ENCODE measurements at places on chromosomes 4 and X. TPM values are rescaled to one million over a fixed set of nuclear protein-coding genes. Genes with fewer than 3 reads are reported as not detected.

The MPP1 gene
- 37.4 TPM for total RNA-seq

The STK32B gene
- 0.56 TPM for total RNA-seq

The ARHGAP10 gene
- 54.1 TPM for total RNA-seq

The MSANTD1 gene
- total RNA-seq: 0.33 TPM

DNA sequence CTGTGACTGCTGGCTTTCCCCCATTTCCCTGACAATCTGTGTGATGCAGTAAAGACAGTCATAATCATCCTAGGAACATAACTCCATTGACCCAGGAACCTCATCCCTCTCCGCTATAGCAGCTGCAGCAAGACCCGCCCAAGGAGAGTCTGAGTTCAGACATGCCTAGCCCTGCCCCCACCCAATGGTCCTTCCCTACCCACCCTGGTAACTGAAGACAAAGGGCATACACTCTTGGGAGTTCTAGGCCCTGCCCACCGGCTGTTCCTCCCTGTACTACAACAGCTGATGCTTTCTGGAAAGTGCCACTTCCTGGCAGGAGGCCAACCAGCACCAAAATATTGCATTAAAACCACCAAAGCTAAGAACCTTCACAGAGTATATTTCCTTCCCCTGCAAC is 1035.6 kb downstream of the C4orf33 start:
- DNase-seq: no peak

DNA sequence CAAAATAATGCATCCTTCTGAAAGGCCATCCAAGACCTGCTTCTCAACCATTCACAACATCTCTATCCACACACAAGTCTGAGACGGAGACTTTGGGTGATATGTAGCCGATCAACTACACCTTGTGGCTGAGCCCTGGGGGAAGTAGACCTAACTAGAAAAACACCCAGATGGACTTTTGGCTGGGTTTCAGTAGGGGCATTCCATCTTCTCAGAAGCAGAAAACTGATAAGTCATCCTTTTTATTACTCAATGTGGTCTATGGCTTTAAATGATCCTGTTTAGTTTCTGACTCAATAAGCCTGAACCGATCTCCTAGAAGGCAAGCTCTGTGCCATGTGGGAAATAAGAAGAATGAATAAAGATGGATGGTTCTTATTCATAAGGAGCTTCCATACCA is 82.5 kb upstream of the AFF2 start:
- DNase-seq: no peak

DNA sequence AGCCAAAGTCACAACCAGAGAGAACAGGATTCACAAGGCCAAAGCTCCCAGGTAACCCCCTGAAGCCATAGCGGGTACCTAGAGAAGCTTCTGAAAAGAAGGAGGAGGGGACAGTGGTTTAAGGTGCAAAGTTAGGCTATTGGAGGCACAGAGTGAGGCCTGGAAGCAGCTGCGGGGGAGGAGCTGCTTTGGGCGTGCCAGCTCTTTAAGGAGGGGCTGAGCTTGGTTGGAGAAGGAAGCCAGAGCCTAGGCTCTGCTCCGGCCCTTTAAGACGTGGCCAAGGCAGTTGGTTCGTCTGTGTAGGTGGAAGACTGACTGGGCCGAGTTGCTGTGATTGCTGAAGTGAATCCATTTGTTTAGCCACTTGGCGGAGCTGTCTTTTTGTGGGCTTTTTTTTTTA is 1.5 kb downstream of the KLF8 start:
- DNase-seq: peak; percentile 61

DNA sequence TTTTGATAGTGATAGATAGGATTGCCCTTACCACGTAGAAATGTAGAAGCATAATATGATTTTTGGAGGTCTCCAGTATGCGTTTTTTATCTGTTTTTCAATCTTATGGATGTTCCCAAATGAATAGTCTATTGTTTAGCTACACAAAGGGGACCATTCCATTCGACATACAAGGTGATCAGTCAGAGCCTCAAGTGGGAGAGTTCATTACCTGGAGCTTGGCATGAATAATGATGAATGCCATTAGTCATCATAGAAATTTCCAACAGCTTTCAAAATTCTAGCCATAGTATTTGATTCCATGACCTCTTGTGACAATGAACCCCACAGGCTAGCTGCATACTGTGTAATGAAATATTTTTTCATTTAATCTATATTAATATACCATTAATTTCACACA is 123.6 kb downstream of the PDHA2 start:
- no peak for DNase-seq

GRCh38 chrX:8731559-8732395 is at the start of gene ANOS1:
Gene ANOS1, minus strand, starts transcription at chrX:8732137. Its CDS starts 101 bp downstream, at chrX:8732036.
- DNase-seq: peak; percentile 91

DNA sequence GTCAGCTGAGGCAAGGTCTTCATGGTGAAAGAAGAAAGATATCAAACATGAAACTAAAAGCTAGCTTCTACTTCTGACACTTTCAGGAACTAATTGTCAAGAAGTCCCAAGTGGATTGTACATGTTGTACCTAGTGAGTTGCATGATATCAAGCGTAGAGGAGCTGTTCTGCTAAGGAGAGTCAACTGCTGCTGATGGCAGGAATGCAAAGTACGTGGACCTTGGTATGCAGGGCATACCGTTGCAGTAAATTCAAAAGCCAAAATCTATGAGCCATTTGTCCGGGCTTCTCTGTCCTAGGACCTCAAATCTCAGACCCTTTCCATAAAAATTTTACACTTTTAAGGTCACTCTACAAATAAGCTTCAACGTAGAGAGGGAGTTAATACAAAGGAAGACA is 446.2 kb downstream of the KCTD8 start:
- DNase-seq: no peak

DNA sequence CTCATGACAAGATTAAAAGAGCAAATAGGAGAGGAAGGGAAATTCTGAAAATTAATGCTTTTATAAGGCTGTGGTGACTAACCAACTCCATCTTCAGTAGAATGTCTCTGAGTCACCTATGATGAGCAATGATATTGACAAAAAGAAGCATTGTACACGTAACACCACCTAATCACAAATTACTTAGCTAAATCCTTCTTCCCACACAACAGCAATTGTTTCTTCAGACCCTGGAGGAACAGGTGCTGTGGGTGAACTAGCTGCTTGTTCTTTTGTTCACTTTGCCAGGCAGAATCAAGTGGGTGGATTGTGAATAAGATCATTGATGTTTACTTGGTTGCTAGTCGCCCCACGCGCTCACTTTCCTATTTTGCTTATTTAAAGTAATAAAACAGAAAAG is 315.5 kb downstream of the CAMK2D start:
- DNase-seq: no peak

DNA sequence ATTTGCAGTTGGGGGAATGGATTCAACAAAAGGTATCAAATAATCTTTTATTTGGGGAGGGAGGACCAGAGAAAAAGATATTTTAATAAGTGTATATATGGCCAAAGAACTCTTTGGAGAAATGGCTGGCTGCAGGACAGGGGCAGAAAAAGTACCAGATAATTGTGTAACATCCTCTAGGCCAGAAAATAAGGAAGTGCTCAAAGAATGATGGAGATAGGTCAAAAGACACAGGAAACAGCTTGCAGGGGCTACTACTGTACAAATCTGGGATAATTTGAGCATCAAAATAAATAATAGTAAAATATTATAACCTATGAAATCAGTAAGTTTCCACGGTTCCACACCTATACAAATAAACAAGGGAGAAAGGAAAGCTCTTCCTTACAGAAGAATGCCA is 34.8 kb downstream of the KLHL5 start:
- DNase-seq: no peak

DNA sequence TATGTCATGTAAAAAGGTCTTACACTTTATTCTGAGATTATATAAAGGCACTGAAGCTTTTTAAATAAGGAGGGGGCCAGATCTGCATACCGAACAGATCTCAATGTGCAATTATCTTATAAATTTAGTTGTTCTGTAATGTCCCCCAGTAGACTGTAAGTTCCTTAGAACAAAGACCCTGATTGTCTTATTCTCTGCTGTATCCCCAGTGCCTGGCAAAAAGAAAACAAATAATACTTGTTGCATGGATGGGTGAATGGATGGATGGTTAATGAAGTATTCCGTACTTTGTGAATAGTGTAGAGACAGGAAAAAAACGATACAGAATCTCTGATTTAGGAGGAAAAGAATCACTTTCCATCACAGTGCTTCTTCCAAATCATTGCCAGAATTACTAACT is 141.5 kb downstream of the CHM start:
- no peak for DNase-seq

- no peak for DNase-seq
Observed at GRCh38 chr4:186787536-186787935, 63.9 kb upstream of the FAT1 start.

Data from right cardiac atrium (tissue), 5 donors.